ENCODE measurements at places on chromosomes 1 and 21. TPM values are rescaled to one million over a fixed set of nuclear protein-coding genes. Genes with fewer than 3 reads are reported as not detected.
A peak's percentile ranks its signal among the peaks of the same experiment; 100 is the strongest.

GRCh38 chr1:16146279-16147155 is 9.4 kb downstream of the EPHA2 start:
- no peak for DNase-seq

GRCh38 chr1:234368320-234369032 is 4.8 kb upstream of the COA6 start:
- DNase-seq: no peak

DNA sequence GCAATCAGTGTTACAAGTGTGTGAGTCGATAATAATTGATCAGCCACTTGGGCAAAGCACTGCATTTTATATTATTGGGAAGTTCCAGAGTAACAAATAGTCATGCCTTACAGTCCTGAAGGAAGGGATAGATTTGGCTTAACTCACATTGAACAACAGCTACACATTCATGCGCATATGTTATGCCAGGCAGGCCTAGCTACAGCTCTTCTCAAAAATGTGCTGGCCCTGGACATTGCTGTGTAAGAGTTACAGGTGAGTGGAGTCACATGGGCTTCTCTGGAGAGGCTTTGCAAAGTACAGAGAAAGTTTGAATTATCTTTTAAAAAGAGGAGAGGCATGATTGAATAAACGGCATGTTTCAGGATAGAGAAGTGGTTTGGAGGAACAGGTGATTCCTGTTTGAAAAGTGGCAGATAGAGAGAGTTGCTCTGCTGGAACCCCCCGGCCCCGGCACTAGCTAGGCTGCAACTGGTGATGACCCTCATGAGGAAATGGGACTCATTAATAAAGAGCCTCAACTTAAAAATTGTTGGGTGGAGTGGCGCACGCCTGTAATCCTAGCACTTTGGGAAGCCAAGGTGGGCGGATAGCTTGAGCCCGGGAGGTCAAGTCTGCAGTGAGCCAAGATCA is 200.6 kb downstream of the CRB1 start:
- no peak for DNase-seq

GRCh38 chr21:35026617-35027562 is 22.2 kb downstream of the RUNX1 start:
- DNase-seq: peak; percentile 98

DNA sequence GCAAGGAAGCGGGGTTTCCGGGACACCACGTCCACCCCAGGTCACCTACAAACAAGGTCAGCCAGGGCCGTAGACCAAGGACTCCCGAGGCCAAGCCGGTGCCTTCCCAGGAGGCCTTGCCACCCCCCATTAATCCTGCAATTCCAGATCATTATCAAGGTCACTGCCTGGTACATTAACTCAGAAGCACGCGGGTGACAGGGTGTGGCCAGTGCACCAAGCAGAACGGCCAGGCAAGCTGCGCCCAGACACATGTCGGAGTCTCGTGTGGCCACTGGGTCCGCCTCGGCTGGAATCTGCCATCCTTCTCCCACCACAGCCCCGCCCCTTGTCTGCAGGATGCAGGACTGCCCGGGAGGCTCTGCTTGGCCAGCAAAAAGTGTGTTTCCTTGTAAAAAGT is 144.7 kb downstream of the PRDM16 start:
- DNase-seq: no peak

DNA sequence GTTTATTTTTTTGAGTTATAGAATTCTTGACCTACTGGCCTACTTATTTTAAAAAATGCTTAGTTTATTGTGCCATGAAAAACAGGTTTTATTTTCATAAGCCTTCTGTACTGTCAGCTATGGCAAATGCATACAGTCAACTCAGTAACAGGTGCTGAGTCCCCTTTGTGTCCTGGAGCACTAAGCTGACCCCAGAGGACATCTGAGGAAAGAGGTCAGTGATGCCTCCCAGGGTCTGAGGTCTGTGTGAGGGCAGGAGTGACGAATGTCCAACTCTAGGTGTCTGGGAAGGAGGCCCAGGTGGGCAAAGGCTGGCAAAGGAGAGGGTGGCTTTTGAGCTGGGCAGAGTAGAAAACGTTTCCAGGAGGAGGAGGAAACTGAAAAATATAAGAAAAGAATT is 7.8 kb upstream of the TMEM201 start:
- DNase-seq: no peak

GRCh38 chr1:43932786-43933385 is 715 bp upstream of the ARTN start:
- DNase-seq: no peak

GRCh38 chr1:227093309-227093708 is 153.2 kb downstream of the COQ8A start:
- no peak for DNase-seq

DNA sequence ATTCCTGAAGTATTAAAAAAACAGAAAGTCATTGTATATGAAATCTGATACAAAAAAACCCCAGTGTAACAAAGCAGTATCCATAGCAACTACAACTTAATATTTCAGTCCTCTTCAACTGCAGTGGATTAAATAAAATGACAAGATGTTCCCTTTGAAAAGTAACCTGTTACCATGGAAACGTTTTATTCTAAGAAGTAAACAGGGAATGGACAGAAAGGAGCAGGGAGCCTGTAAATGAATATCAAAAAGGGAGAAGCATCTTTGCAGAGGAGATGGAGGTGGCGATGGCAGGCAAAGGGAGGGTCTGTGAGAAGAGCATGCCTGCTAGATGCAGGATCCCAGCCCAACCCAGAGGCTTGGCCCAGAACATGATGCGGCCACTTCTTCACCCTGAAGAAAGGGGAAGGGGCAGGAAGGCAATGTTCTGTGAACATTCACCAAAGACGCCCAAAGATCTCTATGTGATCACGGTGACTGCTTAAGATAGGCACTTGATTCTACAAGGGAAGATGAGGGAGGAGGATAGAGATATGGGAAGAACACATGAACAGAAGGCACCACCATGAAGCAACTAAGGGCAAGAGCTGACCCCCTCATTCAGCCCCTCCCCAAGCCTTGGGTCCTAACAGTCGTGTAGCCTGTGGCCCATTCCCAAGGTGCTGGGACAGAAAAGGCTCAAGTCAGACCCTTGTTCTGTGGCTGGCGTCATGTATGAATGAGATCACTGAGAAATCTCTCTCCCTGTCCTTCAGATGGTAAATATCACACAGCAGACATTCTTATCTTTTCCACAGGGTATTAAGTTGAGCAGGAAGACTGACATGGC is 200.0 kb downstream of the SLC45A1 start:
- no peak for DNase-seq

- DNase-seq: no peak
Measured at GRCh38 chr21:15052459-15052763, 12.4 kb downstream of the NRIP1 start.

DNA sequence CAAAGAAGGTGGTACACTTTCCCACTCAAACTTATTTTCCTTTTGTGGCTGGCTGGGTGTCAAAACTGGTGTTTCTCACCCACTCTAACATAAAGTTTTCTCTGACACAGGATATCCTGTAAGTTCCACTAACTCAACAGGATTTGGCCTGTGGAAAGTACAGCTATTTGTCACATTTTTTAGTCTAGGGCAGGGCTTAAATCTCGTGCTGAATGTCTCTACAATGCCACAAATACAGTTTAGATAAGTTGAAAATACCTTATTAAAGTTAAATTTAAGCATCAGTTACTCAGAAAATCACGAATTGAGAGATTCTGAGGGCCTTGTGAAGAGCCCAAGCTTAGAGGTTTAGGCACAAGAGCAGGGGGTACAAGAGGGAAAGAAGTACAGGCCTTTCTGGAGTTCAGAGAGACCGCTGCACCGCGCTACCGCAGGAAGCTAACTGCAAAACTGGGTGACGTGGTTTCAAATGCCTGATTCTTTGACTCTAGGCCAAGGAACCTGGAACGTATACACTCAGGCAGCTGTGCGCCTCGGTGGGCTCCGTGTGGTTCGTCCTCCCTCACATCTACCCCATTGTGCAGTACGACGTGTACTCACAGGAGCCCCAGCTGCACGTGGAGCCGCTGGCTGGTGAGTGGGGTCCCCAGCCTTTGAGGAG is 23.4 kb upstream of the PWP2 start:
- DNase-seq: peak; percentile 80

DNA sequence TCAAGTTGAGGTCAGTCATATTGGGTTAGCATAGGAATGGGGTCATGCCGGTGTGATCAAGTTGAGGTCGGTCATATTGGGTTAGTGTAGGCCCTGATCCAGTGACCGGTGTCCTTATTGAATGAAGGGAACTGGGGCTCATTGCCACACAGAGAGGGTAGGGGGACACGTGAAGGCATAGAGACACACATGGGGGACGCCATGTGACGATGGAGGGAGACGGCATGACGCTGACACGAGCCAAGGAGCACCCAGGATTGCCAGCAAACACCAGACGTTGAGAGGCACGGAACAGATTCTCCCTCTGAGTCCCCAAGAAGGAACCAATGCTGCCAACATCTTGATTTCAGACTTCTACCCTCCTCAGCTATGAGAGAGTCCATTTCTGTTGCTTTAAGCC is 136.9 kb upstream of the ZBTB40 start:
- no peak for DNase-seq

GRCh38 chr1:244012202-244012601 is 38.9 kb upstream of the ZBTB18 start:
- no peak for DNase-seq

GRCh38 chr21:37186983-37187382 is 80.2 kb downstream of the VPS26C start:
- DNase-seq: no peak

DNA sequence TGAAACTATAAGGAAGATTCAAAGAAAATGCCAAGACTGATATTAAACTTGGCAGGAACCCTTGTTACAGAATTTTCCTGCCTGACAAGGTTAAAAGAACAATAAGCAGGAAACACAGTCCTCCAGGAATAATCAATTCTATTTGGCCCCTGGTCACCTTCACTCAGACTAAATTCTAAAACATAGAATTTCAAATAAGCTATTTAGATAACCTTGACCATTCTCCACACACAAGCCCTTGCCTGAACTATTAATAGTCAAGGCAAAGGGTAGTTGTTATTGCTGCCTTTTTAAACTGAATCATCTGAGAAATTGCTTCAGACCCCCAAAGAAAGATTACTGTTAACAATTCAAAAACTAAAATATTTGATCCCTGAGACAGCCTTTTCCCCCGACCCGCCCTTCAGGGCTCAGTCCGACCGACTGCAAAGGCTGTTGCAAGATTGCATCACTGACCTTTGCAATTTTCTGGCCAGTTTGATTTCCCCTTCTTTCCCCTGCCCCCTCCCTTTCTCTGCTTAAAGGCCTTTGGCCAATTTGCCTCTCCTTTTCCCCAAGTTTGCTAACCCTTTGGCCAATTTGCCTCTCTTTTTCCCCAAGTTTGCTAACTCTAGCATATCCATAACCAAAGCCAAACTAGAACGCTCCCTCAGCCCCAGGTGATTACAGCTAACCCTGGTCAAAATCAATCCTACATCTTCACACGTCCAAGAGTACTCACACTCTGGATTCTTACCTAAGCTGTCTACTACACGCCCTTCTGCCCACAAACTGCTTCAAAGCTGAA is 1.4 kb upstream of the G0S2 start:
- peak; percentile 77 for DNase-seq

DNA sequence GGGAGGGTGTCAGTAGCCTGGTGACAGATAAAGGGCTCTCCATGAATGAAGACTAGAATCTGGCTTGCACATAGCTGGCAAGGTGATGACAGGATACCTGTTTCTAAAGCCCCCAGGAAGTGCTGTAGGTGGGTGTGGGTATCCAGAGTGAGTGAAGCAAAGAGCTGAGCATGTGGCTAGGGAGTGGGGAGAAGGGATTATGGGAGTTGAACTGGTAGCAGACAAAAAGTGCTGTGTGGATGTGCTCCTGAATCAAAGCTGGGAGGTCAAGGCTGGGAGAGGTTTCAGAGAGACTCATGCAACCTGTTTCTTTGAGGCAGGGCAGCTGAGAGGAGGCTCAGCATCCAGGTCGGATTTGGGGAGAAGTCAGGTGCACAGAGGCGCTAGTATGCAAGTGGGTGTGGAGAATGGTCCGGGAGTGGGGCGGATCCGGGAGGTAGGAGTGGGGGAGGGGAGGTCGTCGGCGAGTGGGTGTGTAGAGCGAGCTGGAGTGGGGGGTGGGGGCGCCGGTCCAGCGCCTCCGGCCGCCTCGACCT is 600 bp downstream of the ASTN1 start:
- no peak for DNase-seq

AMIGO1 gene
- 8.3 TPM for total RNA-seq

LYSMD1 gene
- 3.9 TPM for total RNA-seq

TGFBR3 gene
- total RNA-seq: 162 TPM

BEND5 gene
- 11.0 TPM for total RNA-seq

OR6N1 gene
- 0.77 TPM for total RNA-seq

RAP1GAP gene
- total RNA-seq: 1.2 TPM

MPL gene
- total RNA-seq: 1.4 TPM
